Head of caudate nucleus (tissue), 42 donors: ENCODE measurements at places on chromosomes 7 and 10.

GRCh38 chr10:73163096-73163495 lies 4.7 kb downstream of the ECD start:
- DNase-seq = no peak

DNA sequence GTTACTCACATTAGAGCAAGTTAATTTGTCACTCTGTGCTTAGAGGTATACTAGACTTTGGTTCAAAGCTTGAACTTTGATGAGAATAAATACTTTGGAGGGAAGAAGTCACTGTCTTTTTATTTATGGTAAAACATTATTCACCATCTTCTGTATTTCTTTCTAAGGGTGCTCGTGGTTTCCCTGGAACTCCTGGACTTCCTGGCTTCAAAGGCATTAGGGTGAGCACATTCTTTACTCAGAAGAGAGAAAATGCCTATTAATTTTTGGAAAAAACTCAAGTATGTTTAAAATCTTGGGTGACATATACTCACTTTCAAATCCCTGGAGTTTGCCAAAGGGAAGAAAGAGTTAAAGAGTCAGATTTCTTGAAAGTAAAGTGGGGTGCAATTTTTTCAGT lies 10.8 kb downstream of the COL1A2 start:
- no peak for DNase-seq

DNA sequence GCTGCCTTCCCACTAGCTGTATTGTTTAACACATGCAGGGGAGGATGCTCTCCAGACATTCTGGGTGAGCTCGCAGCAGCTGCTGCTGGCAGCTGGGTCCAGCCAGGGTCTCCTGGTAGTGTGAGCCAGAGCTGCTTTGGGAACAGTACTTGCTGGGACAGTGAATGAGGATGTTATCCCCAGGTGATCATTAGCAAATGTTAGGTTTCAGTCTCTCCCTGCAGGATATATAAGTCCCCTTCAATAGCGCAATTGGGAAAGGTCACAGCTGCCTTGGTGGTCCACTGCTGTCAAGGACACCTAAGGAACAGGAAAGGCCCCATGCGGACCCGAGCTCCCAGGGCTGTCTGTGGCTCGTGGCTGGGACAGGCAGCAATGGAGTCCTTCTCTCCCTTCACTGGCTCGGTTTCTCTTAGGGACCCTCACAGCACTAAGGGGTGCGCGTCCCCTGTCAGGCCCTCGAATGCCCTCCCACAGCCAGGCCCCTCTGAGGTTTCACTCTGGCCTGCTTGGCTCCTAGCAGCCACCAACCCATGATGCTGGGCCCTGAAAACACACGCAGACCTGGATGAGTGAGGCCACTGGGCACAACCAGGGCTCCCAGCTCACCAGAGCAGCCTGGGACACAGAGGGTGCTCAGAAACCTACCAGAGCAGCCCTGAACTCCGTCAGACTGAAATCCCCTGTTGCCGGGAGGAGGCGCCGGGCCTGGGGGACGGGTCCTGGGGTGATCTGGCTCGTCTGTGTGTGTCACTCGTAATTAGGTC lies 173.0 kb upstream of the LANCL2 start:
- no peak for DNase-seq

- no peak for DNase-seq
These were observed 563.0 kb downstream of the PARD3 start for GRCh38 chr10:34252111-34252510.

DNA sequence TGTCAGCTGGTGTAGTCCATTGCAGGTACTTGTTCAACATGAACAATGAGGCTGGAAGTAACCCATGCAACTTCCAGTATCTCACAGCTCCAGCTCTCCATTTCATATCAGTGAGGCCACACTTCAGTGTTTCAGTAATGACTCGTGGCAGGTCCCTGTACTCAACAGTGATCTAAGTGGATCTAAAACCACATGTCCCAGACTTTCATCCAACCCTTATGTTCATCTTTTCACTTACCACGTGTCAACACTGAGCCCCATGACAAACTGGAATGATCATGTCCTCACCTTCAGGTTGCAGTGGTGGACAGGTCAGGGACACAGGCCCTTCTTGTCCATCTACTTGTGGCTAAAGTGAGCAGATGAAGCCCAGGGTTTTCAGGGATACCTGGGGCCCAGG lies 155.0 kb upstream of the GRB10 start:
- no peak for DNase-seq

GRCh38 chr10:31932838-31933237 lies 4.2 kb upstream of the ARHGAP12 start:
- no peak for DNase-seq

GRCh38 chr10:72729528-72729927 lies 37.6 kb downstream of the MCU start:
- DNase-seq = no peak

DNA sequence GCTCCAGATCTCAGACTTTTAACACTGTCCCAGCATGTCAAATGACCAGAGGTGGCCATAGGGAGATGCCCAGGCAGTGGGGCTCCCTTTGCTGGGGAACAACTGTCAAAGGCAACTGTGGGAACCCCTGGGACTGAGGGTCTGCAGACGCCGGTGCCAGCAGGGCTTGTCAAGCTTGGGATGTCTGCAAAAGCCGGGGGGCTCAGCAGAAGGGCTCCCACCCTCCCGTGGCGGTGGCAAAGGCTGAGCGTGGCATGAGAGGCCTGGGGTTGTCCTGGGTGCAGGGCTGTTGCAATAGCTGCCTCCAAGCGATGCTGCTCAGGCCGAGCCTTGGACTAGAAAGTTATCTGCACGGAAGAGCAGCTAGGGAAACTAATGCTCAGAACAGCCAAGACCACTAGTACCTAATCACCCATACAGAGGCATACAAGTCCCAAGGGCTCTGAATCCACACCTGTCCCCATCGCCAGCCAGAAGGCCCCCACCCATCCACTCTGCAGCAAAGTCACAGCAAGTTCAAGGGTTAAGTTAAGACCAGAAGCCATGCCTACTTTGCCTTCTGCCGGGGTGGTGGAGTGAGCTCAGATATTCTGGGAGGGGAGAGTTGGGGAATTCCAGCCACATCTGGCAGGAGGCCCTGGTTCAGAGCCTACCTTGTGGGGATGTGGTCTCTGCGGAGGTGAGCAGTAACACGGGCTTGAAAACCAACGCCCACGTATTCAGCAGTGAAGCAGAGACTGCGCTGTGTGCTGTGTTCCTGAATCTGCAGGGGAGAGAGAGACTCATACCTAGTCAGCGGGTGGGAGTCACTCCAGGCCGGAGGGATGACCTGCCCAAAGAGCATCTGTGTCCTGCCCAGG lies 4.6 kb downstream of the SH2B2 start:
- DNase-seq = no peak

GRCh38 chr10:129191797-129192196 lies 275.2 kb upstream of the MGMT start:
- no peak for DNase-seq

DNA sequence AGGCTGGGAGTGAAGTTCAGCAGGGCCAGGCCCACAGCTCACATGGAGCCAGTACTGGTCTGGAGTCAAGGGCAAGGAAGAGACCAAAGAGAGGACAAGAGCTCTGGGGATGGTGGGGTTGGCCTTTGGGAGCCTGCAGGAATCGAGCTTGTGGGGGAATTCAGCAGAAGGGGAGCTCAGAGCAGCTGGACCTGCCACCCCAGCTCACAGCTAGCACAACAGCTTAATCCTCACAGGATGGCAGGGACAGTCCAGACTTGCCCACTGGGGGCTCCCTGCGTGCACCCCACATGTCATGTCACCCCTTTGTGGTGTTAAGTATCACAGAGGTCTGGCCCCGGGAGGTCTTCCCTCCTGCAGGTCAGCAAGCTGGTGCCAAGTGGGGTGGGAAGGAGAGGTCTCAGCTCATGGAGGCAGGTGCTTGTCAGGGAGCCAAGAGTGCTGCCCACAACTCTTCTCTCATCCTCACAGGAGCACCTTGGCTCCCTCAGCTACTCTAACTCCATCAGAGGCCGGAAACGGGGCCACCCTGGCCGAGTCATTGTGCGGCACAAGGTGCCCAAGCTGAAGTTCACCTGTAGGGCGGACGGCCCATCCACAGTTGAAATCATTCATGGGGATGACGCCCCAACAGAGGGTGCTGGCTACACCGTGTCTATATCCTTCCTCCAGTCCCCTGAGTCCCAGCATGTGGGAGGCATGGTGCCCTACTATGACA lies 22.5 kb downstream of the CUZD1 start:
- no peak for DNase-seq

DNA sequence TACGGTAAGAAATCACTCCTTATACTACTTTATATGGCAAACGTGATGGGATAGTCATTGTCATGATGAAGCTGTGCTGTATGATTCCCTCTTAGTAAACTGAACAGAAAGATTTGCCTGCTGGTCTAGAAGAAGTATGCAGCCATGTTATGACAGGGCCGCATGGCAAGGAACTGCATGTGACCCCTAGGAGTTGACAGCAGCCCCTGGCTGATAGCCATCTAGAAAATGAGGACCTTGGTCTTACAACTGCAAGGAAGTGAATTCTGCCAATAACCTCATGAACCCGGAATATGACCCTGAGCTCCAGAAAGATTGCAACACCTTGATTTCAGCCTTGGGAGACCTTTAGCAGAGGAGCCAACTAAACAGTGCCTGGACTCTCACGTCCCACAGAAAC lies 193.3 kb downstream of the SEMA3E start:
- no peak for DNase-seq

- no peak for DNase-seq
These were observed 30.7 kb upstream of the SLC26A3 start for GRCh38 chr7:107833684-107834106.

DNA sequence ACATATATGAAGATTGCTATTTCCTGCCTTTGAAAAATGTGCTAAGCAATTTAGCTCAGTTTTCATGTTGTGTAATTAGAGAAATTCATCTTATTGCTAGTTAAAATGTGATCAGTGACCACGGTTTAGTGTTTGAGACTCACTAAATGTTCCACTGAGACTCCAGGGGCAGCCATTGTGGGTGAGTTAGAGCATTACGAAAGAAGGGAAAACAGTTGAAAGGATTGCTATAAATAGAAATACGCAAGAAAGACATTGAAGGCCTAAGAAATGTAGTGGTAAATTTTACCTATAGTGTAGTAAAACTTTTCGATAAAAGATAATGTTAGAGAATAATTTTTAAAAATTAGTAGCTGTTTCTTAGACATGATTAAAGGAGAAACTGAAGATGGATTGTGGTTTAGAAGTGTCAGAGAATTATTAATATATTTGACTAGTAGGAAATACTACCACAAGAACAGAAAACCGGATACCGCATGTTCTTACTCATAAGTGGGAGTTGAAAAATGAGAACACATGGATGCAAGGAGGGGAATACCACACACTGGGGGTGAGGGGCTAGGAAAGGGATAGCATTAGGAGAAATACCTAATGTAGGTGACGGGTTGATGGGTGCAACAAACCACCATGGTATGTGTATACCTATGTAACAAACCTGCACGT lies 394.5 kb downstream of the SEMA3D start:
- DNase-seq = no peak

GRCh38 chr10:132959559-132959961 lies 17.2 kb upstream of the CFAP46 start:
- no peak for DNase-seq

DNA sequence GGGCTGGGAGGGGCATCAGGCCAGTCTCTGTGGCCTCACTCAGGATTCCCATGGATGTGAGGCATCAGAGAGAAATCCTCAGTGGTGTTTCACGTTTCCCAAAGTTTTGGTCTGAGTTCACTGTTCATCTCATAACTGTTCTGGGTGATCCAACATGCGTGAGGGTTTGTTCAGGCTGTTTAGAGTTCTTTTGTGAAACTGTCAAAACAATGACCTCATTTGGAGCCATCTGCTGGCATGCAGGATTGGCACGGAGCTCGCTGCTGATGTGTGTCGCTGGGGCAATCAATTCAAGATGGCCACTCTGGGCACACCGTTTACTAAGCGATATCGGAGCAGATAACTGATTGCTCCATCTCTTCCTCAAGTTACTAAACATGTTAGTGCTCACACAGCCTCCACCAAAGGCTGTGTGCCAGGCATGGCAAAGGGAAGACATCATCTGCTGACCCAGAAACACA lies 365.6 kb downstream of the WDR11 start:
- peak; percentile 71 for DNase-seq
